ENCODE measurements at places on chromosomes 3 and 15. TPM values are rescaled to one million over a fixed set of nuclear protein-coding genes. Genes with fewer than 3 reads are reported as not detected.

The CHST13 gene
- total RNA-seq = not detected

The LINGO1 gene
- not detected for total RNA-seq

The CEP19 gene
- total RNA-seq = 0.89 TPM

The GMPPB gene
- total RNA-seq = 50.3 TPM

The LRTM1 gene
- total RNA-seq = not detected

The GOLGA6L4 gene
- total RNA-seq = 0.59 TPM

The ARGFX gene
- not detected for total RNA-seq

The CELSR3 gene
- total RNA-seq = 2.7 TPM
